ENCODE measurements at places on chromosomes 5 and 9. TPM values are rescaled to one million over a fixed set of nuclear protein-coding genes. Genes with fewer than 3 reads are reported as not detected.

DAB2IP gene
- 25.5 TPM for polyA plus RNA-seq

DNA sequence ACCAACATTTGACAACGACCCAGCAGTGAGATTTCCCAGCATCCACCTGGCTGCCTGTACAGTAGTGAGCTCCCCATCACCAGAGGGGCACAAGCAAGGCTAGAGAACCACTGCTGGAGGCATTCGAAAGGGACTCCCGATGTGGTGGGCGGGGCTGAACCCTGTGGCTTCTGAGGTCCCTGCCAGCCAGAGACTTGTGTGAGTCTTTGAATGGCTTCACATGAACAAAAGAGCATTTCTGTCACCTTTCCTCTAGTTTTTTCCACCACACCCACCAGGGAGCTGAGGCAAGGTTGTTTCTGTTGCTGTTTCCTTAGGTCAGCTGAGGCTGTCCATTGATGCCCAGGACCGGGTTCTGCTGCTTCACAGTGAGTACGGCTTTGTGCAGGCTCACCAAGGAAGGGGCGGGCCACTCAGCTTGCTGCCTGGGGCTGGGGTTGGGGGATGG lies 15.7 kb downstream of the RGS3 start:
- DNase-seq: no peak

MED10 gene
- 29.4 TPM for polyA plus RNA-seq

DNA sequence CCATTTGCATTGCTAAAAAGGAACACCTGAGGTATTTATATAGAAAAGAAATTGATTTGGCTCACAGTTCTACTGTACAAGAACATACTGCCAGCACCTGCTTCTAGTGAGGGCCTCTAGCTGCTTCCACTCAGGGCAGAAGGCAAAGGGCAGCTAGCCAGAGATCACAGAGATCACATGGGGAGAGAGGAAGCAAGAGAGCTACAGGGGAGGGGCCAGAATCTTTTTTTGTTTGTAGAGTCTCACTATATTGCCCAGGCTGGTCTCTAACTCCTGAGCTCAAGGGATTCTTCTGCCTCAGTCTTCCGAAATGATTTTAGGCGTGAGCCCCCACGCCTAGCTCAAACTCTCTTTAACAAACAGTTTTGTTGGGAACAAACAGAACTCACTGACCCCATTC lies 6.1 kb downstream of the SLCO4C1 start:
- no peak for DNase-seq

DNA sequence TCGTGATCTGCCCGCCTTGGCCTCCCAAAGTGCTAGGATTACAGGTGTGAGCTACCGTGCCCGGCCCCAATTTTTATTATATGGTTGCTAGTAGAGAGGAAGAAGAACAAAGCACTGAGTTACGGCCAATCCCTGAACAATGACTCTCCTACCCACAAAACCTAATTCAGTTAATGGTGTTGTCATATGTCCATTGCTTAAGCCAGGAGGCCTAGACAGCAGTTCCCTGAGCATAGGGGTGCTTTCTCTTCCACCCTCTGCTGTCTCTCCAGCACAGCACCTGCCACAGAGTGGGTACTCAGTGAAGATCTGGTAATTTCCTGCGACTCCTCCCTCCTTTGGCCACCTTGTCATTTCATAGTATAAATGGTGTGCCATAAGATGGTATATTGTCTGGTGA lies 21.4 kb upstream of the LTC4S start:
- no peak for DNase-seq

TMEM171 gene
- not detected for polyA plus RNA-seq

STPG3 gene
- polyA plus RNA-seq: 0.23 TPM

DNA sequence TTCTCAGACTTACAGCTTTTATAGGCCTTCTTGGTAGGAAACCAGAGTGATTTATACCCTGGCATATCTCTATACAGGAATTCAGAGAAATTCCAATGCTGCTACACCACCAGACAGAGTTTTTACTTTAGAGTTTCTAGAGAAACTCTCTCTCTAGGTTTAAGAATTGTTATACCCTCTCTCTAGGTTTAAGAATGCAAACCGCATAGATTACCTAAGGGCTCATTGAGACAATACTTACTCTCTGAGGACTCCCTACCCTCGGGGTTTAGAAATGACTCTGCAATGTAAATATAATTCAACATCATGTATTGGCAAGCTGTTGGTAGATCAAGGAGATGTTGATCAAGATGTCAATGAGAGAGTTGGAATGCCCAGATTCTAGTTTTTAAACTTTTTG lies 15.3 kb upstream of the ELAVL2 start:
- DNase-seq: no peak

ARHGEF37 gene
- 10.4 TPM for polyA plus RNA-seq

DNA sequence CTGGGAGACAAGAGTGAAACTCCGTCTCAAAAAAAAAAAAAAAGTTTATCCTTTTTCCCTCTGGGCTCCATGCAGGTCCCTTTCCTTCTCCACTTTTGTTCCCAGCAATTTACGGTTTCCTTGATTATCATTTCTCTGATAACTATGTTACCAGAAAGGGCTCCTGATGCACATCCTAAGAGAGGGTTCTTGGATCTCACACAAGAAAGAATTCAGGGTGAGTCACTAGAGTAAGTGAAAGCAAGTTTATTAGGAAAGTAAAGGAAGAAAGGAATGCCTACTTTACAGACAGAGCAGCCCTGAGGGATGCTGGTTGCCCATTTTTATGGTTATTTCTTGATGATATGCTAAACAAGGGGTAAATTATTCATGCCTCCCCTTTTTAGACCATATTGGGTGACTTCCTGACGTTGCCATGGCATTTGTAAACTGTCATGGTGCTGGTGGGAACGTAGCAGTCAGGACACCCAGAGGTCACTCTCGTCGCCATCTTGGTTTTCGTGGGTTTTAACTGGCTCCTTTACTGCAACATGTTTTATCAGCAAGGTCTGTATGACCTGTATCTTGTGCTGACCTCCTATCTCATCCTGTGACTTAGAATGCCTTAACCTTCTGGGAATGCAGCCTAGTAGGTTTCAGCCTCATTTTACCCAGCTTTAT lies 13.5 kb upstream of the MELK start:
- DNase-seq: no peak

- no peak for DNase-seq
These were observed 67.0 kb downstream of the HAPLN1 start for GRCh38 chr5:83653669-83654068.

GRCh38 chr5:14366763-14367162 lies 214.8 kb upstream of the OTULINL start:
- DNase-seq: no peak

DNA sequence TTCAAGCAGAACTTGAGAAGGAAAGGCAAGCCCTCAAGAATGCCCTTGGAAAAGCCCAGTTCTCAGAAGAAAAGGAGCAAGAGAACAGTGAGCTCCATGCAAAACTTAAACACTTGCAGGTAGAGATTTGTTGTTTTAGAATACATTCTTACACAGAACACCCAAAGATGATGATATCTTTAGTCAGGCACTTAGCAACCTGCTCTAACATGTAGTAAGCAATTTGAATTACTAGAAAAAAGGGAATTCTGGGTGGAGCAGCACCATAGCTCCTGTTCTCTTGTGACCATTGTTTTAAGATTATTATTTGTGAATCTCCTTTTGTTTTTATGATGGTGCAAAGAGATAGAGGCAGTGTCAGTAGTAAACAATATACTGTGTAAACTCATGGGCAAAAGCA lies 63.1 kb downstream of the RAB14 start:
- DNase-seq: no peak

DNA sequence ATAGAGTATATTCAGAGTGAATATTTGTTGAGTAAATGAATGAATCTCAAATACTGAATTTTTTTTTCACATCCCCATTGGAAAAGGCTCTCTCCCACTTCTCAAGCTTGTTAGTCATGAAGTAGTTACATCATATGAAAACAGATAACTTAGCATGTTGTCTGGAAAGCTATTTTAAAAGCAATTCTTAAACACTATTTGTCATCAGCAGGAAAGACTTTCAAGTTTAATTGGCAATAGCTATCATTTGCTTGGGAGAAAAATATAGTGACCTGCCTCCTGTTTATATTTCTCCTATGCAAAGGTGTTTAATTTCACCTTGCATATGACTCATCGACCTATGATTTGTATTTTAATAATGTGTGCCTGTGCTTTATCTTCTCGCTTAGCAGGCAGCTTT lies 499.8 kb upstream of the GRIA1 start:
- DNase-seq: no peak

DNA sequence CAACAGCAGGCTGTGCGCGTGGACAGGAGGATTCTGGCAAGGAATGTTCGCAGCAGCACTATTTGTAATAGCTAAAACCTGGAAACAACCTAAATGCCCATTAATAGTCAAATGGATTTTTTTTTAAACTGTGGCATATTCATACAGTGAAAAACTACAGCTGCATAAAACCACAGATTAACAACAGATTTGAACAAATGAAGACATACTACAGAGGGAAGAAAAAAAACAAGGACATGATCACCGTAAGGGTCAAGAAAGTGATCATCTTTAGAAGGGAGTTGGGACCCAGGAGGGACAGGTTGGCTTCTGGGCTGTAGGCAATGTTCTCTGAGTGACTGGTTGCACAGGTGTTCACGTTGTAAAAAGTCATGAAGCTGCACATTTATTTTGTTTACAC lies 1.2 kb upstream of the TMOD1 start:
- no peak for DNase-seq

GRCh38 chr5:161077936-161078545 lies 226.0 kb upstream of the ATP10B start:
- no peak for DNase-seq

- no peak for DNase-seq
These were observed 135.0 kb upstream of the IRX4 start for GRCh38 chr5:2017540-2018389.

DNA sequence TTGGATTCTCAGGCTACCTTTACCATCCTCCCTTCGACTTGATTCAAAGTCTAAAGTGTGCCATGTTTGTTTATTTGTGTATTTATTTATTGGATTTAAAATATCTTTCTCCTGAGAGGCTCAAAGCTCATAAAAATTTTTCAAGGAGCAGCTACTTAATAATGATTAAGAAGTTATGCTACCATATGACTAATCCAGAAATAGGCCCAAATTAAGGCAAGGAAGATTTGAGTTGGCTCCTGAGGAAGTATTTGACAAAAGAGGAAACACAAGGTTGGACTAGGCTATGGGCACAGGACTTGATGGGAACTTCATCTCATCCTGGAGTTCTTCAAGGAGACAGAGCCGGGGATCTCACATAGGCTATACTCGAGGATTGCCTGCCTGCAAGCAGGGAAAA lies 22.4 kb upstream of the PPP2CA start:
- no peak for DNase-seq

DNA sequence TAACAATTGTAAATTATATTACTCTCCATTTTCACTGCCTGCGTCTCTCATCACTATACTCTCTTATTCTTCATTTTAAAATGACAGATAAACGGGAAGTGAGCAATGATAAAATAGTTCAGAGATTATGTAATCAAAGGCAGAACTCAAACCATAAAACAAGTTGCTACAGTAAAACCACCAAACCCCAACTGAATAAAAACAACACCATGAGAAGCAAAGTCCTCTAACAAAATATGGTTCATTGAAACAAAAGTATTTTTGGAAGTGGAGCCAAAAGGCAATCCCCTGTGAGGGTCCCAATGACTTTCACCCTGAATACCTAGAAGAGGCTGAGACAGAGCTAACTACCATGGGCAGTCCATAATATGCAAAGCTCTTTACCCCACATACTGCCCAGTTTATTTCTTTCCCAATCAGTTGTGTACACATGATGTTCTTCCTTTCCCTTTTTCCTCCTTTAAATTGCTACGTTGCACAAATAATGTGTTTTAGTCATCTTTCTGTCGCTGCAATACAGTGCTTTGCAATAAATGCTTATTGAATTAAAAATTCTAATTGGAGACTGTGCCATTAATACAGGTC lies 64.0 kb upstream of the PTGER4 start:
- DNase-seq: no peak

- no peak for DNase-seq
These were observed 44.0 kb upstream of the SLC30A5 start for GRCh38 chr5:69049796-69050195.

DNA sequence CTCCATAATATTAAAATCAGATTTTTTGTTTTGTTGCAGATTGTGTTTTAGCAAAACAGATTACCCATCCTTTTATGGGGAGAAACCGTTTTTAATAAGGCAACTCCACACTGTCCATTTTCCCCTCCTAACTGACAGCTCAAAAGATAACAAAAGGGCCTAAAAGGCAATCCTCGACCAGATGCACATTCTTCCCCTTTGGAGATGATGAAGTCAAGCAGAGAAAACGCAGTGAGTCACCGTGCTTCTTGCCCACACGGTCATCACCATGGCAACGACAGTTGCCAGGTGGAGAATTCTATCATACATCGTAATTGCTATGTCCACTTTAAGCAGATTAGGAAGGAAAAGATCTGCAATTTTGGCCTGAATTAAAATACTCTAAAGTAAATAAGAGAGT lies 96.4 kb downstream of the DIRAS2 start:
- no peak for DNase-seq

SEMA4D gene
- polyA plus RNA-seq: 13.0 TPM

- DNase-seq: no peak
These were observed 136.1 kb downstream of the GAPVD1 start for GRCh38 chr9:125397736-125398135.

DNA sequence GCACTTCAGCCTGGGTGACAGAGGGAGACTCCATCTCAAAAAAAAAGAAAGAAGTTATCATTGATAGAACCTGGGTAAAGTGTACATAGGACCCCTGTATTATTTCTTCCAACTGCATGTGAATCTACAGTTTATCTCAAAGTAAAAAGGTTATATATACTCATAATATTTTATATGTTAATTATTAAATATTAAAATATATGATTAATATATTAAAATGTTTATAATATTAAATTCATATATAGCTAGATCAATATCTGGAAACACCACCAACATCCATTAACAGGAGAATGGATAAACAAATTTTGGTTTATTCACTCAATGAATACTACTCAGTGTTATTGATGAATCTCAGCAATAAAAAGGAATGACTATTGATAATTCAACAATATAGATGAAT lies 19.7 kb downstream of the C5orf15 start:
- no peak for DNase-seq

GRCh38 chr9:129487658-129488483 lies 133.0 kb downstream of the C9orf50 start:
- DNase-seq: peak; percentile 85

DNA sequence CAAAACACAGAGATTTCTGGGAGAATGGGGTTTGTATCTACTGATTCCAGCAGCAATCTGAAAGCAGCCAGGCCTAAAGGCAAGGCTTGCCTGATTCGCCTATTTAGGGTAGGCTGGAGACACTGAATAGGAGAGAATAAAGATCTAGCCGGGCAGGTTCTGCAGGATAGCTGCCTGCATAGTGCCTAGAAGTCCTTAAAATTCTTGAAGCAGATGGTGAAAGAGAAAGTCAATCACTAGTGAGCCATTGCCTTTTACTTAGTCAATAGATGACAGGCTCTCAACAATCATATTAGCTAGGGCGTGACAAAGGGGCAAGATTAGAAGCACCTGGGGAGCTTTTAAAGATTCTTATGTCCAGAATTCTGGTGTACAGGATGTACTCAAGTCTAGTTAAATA lies 522.7 kb downstream of the HTR1A start:
- DNase-seq: no peak

DNA sequence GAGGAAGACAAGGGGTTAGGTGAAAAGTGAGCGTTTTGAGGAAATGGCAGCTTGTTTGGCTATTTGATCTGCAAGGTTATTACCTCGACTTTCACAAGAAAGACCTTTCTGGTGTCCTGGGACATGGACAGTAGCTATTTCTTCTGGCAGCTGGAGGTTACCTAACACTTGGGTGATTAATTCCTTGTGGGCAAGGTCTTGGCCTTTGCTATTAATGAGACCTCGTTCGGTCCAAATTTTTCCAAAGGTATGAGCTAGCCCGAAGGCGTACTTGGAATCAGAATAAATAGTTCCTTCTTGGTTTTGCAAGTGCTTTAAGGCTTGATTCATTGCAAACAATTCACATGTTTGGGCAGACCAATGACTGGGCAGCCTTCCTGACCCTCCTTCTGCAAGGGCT lies 4.9 kb downstream of the GTF3C5 start:
- no peak for DNase-seq

PHF24 gene
- 0.07 TPM for polyA plus RNA-seq

All from right cardiac atrium (tissue), 5 donors.